ENCODE measurements at places on chromosomes 11 and 22.

DNA sequence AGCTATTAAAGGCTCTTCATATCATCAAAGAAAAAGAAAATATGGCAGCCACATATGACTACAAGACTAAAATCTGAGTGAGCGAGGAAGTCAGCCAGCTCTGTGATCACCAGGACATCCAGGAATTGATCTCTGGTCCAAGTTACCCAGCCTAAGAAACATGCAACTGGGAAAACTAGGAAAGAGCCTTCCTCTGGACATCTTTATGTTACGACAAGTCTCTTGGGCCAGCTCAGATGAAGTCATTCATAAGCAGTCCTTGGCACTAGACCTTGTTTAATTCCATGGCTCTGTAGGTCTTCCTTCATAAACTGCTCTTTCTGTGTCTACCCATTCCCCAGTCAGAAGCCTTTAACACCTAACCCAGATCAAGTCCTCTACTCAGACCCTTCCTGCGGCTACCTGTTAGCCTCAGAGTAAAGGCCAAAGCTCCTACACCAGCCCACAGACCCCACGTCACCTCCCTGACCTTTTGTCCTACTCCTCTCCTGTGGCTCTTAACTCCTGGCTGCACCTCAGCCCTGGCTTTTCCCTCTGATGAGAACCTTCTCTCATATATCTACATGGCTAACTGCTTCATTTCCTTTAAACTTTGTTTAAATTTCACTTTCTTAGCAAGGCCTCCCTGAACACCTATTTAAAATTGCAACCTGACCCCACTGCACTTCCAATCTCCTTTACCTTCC is 134.0 kb downstream of the KIF18A start:
- no peak for DNase-seq

GRCh38 chr11:114782650-114783310 is 104.5 kb downstream of the NXPE2 start:
- no peak for DNase-seq

- DNase-seq, result no peak
These were observed 20.3 kb upstream of the CCDC90B start for GRCh38 chr11:83306200-83307080.

DNA sequence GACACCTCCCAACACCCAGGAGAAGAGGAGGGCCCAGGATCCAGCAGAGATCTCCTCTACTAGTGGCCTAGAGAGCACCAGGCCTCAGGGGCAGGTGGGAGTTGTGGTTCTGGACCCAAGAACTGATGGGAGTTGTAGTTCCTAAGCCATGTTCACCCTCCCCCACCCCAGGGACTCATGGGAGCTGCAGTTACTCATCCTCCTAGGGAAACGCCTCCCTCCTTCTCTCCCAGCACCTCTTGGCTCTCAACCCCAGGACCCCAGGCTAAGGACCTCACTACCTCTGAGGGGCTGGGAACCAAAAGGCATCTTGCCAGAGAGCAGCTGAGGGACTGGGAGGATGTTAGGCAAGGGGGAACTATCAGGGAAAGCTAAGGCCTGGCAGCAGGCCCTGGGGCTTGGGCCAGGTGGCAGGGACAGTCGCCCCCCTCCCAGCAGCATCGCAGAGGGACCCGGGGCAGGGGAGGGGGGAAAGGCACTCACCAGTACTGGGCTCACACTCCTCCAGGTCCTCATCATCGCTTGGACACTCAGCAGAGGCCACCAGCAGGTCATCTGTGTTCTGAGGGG is 28.9 kb downstream of the SLC22A12 start:
- DNase-seq, result no peak

DNA sequence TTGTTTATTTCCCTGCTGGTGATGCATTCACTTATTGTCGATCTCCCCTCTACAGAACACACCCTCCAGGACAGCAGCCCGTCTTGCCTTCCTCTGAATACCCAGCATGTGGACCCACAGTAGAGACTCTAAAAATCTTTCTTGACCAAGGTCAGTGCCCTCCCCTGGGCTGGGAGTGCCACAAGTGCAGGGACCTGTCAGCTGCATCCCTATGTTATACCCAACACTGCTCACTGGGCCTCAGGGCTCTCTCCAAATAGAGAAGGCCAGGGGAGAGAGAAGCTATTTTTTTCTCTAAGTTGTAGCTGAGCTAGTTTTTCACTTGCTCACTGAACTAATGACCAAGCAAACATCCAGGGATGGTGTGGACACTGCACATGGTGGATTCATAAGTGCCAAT is 9.8 kb downstream of the KCNJ1 start:
- no peak for DNase-seq

GRCh38 chr11:12889243-12889642 is 119.9 kb upstream of the RASSF10 start:
- no peak for DNase-seq

GRCh38 chr11:10319702-10320558 is 15.1 kb downstream of the ADM start:
- DNase-seq, result no peak

- DNase-seq, result no peak
These were observed 22.9 kb upstream of the IGSF22 start for GRCh38 chr11:18748766-18749365.

GRCh38 chr11:134524201-134524600 is 112.2 kb upstream of the B3GAT1 start:
- DNase-seq, result no peak

- DNase-seq, result no peak
These were observed 56.5 kb downstream of the ST3GAL4 start for GRCh38 chr11:126411971-126412381.

- no peak for DNase-seq
These were observed 21.4 kb upstream of the RCN1 start for GRCh38 chr11:32069361-32070058.

- DNase-seq, result no peak
These were observed 115.6 kb upstream of the ZBED5 start for GRCh38 chr11:10973416-10973815.

GRCh38 chr22:29811377-29811776 is 26.7 kb downstream of the ASCC2 start:
- no peak for DNase-seq

- no peak for DNase-seq
These were observed 68.4 kb downstream of the MYEOV start for GRCh38 chr11:69362315-69362714.

DNA sequence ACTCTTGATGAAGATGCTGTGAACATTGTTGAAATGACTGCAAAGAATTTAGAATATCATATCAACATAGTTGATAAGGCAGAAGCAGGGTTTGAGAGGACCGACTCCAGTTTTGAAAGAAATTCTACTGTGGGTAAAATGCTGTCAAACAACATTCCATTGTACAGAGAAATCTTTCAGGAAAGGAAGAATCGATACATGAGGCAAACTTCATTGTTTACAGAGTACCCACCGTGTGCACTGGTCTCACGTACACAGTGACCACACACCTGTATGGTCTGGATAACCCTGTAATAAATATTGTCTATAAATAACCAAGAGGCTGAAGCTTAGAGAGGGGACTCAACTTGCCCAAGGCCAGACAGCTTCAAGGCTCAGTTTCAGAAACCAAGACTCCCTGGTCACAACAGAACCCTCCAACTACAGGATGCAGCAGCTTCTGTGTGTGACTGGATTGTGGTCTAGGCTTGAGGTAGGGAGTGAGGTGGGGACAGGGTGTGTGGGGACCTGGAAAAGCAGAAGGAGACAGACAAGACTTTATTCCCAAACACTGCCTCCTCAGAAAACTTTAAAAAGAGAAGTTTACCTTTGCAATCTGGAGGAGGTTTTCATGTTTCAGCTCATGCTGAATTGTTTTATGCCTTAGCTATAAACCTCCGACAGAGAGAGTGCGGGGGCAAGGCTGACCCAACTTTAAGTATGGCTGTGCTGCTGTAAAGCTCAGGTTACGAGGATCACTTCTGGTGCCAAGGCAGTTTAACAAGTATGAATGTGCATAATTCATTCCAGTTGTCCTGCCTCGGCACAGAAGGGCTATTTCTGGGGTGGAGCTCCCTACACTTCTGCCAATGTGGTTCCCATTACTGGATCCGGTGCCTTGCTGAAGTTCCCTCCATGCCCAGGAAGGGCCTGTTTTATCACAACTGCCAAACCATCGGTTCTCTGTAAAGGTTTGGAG is 372.6 kb upstream of the NARS2 start:
- DNase-seq, result no peak

- DNase-seq, result no peak
These were observed 445.8 kb downstream of the OPCML start for GRCh38 chr11:133086518-133086917.

GRCh38 chr11:65109231-65110198 is 2.2 kb upstream of the TM7SF2 start:
- no peak for DNase-seq

- DNase-seq, result no peak
These were observed 192.7 kb downstream of the NAV2 start for GRCh38 chr11:19905280-19905853.

GRCh38 chr11:125649465-125650166 is 24.7 kb downstream of the CHEK1 start:
- no peak for DNase-seq

DNA sequence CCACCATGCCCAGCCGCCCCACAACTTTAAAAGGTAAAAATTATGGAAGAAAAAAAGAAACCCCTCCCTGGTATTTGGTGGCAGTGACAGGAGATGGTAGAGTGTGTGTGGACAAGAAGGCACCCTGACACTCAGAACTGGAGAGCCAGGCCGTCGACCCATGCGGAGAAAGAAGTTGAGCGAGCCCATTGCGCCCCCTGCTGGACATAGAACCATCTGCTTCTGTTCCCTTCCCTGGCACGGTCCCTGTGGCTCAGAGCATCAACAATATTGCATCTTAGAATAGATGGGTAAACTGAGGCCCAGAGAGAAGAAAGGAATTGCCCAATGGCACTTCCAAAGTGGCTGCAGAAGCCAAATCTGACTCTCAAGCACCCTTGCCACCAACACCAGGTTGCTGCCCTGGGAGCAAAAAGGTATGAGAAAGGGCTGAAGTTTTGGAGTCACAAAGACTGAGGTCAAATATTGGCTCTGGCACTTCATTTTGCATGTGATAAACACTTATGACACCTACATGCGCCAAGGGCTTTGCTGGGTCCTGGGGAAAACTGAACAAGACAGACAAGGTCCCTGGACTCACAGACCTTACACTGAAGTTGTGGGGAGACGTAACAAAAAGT is 8.6 kb downstream of the MRPL11 start:
- peak; percentile 84 for DNase-seq

DNA sequence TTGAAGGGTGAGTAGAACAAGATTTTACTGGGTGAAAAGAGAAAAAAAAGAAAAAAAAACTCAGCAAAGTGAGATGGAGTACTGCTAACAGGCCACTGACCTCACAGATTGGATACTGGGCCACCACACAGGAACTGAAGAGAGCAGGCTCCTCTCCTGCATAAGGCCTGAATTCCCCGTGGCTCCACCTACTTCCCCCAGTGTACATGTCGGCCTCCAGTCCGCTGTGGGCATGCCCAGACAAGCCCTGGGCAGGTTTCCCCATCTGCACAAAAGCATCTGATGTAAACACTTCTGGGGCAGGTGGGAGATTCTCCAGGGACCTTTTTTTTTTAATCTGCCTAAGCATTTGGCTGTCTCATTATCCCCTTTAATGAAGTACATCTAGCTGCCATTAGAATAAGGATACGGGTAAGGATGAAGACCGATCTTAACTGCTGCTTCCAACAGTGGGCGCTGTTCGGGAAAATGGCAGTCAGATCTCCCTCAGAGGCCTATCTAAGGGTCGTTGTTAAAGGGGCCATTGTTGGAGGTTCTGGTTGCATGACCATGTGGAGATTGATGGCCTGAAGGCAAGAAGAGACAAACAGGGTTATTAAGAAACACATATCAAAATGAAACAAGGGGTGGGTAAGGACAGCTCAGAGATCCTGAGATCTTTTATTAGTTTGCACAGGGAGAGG is 48.5 kb downstream of the MS4A13 start:
- no peak for DNase-seq

DNA sequence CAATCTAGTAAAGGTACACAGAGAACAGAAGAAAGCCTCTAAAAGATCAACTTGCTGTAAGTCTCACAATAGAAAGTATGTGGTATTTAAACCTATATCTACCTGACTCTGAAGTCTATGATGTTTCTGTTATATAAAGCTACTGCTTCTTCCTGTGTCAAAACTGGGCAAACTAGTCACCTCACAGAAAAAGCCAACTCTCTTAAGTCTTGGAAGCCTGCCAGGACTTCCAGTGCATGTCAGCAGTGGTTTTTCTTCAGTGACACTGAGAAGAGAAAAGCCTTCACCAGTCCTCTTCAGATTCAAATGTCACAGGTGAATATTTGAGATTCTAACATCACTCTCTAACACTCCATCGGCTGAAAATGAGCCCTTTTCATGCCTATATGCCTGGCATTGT is 808.0 kb downstream of the DLG2 start:
- no peak for DNase-seq

DNA sequence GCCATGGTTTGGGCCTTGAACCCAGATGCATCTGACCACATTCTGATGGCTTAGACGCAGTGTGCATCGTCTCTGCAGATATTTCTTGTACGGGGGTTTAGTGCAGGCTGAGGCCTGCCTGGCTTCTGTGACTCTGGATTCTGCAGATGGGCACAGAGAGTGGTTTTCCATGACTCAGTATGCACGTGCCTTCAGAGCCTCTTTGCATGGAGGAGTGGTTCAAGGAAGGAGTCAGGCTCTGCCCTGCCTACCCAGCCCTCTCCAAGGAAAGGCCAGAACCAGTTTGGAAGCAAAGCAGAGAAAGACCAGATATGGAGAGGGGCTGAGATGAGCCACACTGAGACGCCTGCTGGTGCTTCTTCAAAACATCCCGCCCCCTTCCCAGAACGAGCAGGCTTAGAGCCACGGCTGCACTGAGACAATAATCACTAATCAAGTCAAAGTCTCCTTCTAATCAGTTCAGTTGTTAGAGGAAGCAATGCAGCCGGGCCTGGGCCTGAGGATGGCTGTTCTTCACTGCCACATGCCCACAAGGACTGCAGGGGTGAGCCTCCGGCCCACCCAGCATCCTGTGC is 308.9 kb downstream of the NXPE2 start:
- DNase-seq, result no peak

- DNase-seq, result no peak
These were observed 88.8 kb upstream of the GALNT18 start for GRCh38 chr11:11710556-11710955.

GRCh38 chr22:37336579-37336978 is 54.3 kb downstream of the CYTH4 start:
- no peak for DNase-seq

GRCh38 chr11:102989379-102990047 is 34.0 kb upstream of the MMP13 start:
- no peak for DNase-seq

DNA sequence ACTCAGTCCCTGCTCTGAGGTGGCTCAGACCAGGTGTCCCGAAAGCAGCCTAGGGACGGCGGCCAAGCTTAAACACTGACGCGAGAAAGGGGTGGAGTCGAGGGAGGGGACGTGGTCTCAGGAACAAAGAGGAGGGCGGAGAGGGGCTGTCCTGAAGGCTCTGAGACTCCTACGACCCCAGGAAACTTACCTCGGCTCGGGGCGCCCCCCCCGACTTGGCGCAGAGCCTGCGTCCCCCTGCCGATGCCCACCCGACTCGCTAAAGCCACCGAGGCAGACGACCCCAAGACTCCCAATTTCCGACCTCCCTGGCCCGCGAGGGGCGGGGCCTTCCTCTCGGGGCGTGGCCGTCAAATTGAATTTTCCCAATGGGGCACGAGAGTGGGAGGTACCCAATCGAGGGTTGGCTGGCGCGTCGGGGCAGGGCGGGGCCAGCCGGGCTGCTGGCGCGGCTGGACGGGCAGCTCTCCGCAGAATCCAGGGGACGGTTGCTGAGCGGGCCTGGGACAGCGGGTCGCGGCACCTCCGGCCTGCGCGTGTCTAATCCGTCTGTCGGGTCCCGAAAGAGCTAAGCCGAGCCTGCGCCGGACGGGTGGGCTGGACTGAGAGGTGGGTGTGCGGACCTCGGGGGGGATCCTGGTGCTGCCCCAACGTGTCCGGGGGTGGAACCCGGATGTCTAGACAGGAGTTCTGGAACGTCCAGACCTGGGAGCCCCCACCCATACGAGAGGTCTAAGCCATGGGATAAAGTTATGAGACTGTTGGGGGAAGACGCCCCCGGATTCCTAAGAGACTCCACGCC is at the start of gene SMTN:
TSS of gene SMTN (plus strand) at position 471 of the 802 bp plus-strand sequence. CDS start 1,941 bp downstream, outside the sequence.
- DNase-seq, result peak; percentile 89
